Testis (tissue), 5 donors: ENCODE measurements at places on chromosomes 5 and 9. TPM values are rescaled to one million over a fixed set of nuclear protein-coding genes. Genes with fewer than 3 reads are reported as not detected.

DNA sequence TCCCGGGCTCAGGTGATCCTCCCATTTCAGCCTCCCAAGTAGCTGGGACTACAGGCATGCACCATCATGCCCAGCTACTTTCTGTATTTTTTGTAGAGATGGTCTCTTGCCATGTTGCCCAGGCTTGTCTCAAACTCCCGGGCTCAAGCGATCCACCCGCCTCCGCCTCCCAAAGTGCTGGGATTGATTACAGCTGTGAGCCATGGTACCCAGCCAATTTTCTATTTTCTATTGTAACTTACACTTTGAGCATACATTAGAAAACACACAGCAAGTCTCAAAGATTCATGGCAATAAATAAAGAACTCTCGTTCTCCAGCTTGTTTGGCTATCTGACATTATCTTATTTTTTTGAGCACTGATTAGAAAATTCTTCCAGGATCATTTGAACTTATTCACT is 228.7 kb downstream of the ADAMTS6 start:
- no peak for DNase-seq
- H3K4me3 ChIP-seq = no peak overlapping the region
- H3K27me3 ChIP-seq = no peaks in the 10 kb centered on the region
- no peaks in the 10 kb centered on the region for H3K36me3 ChIP-seq
- H3K27ac ChIP-seq = no peak overlapping the region

SRD5A1 gene
- total RNA-seq = 13.9 TPM

DNA sequence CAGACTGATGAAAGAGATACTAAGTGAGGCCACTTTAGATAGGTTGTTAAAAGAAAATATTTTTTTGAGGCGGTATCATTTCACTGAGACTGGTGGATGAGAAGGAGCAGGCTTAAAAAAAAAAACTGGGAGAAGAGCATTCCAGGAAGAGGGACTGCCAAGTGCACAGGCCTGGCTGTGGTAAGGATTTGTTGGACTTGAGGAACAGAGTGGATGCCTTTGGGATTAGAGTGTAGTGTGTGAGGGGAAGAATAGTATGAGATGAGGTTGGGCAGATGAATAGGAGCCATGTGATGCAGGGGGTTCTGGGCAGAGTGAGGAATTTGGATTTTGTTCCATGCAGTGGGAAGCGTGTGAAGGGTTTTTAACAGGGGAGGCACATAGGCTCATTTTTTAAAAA is 57.9 kb downstream of the PBX3 start:
- DNase-seq = no peak
- no peak overlapping the region for H3K4me3 ChIP-seq
- no peaks in the 10 kb centered on the region for H3K27me3 ChIP-seq
- H3K4me1 ChIP-seq = no peaks in the 10 kb centered on the region
- H3K27ac ChIP-seq = no peak overlapping the region
- no peaks in the 10 kb centered on the region for H3K36me3 ChIP-seq

CCL21 gene
- 1.7 TPM for total RNA-seq

SOHLH1 gene
- total RNA-seq = 32.7 TPM

GRCh38 chr5:122492675-122493074 is 180.6 kb downstream of the SNCAIP start:
- no peak for DNase-seq
- H3K36me3 ChIP-seq = no peaks in the 10 kb centered on the region
- no peak overlapping the region for H3K27ac ChIP-seq

GHR gene
- total RNA-seq = 3.7 TPM
